Stimulated activated CD8-positive, alpha-beta memory T cell treated with anti-CD3 and anti-CD28 coated beads, Interleukin-4, amount 100 ng/mL, for 1 hour (primary cell): ENCODE measurements at places on chromosomes 2 and 18.

- DNase-seq, result no peak
Observed at GRCh38 chr2:218889937-218890336, 9.3 kb downstream of the WNT10A start.

DNA sequence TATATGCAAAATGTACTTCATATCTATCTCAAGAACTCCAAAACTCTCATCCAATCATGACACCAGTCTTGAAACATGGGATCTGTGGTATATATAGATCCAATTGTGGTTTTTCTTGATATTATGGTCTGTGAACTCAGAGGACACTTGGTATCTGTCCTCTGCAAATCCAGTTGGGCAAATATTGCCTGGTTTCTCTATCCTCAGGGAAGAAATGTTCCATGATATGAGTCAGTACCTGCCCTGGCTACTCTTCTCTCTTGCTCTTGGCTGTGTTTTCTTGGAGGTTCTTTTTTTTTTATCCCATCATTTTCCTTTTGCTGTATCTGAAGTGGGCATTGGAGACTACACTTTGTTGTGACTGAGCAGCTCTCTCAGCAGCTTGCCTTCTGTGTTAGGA lies 10.9 kb downstream of the NBEAL1 start:
- no peak for DNase-seq

DNA sequence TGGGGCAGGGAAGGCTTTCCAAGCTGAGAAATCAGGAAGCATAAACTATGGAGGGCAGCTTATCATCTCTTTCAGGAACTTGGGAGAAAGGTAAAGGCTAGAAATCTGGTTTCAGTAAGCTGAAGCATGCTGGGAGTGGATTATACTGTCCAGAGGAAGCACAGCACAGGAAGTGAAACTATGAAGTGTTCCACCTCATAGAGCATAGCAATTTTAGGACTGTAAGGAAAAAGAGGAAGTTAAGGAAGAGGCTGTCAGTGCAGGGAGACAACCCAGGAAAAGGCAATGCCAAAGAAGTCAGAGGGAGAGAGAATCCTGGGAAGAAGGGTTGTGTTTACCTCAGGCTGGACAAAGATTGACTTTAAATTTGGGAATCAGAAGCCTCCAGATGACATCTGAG lies 51.9 kb downstream of the EFEMP1 start:
- no peak for DNase-seq

DNA sequence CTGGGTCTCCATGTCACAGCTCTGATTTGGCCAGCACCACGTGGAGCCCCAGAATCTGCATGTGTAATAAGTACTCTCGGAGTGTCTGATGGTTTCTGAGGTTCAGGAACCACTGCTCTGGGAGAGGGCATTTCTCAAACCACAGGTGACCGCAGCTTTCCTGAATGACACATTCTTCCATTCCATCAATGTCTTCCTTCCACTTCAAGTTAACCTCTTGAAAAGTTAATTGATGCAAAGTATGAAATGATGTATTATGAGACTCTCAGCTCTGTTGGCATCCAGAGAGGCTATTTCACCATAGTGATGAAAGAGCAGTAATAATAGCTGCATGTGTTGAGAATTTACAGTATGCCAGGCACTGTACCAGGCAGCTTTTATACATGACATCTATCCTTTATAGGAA lies 61.3 kb upstream of the CRIM1 start:
- no peak for DNase-seq

DNA sequence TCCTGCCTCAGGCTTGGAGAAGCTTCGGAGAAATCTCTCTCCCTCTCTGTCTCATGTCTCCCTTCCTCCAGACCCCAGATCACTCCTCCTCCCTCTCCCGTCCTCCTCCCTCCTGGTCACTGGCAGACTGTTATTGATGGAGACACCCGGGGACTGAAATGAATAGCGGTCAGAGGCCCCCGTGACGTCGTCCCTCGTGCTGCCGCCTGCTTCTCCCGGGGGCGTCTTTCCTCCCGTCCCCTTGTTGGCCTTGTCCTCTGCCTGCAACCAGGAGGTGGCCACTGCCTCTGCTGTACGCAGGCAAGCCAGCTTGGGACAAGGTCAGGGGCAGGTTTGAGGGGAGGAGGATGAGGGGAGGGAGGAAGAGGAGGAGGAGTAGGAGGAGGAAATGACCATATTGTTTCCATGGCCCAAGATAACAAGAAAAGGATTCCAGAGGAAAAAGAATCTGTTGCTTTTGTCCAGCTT lies 78.2 kb downstream of the CELF4 start:
- DNase-seq, result no peak

- DNase-seq, result no peak
Observed at GRCh38 chr2:208906330-208906729, 499.7 kb downstream of the PTH2R start.

GRCh38 chr2:10493075-10493633 lies 45.0 kb upstream of the ODC1 start:
- DNase-seq, result no peak

GRCh38 chr18:44133483-44133882 lies 547.2 kb upstream of the SETBP1 start:
- no peak for DNase-seq

DNA sequence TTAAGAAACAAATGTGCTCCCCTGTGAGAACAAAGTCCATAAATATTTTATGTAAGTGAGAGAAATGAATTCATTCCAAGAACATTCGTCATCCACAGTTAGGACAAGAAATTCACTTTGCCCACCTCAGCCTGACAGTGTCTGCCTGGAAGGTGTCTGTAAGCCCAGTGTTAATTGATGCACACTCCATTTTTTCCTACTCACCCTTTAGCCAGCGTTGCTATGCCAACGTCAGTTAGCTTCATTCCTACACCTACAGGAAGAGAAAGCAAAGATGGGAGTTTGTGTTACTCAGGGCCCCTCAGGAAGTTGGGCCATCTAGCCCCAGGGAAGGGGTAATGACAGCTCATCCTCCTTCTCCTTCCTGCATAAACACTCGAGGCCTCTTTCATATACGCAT lies 131.0 kb downstream of the ALPK2 start:
- no peak for DNase-seq

DNA sequence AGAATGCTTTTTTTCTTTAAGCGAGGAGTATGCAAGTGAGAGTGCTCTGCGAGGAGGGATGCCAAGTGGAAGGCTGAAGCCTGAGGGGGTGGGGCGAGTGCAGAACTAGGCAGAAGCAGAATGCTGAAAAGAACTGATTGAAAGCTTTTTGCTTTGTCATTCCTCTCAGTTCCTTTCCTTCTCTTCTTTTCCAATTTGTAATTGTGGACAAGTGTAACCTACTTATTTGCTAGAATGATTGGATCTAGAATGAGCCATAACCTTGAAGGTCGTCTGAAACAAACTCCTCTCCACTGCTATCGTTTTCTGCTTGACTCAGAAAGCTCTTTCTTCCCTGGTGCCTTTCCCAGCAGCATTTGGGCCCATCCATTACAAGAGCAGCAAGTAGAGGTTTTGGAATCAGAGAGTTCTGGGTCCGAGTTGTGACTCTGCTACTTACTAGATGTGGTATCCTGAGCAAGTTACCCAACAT lies 115.3 kb downstream of the METTL8 start:
- DNase-seq, result no peak

DNA sequence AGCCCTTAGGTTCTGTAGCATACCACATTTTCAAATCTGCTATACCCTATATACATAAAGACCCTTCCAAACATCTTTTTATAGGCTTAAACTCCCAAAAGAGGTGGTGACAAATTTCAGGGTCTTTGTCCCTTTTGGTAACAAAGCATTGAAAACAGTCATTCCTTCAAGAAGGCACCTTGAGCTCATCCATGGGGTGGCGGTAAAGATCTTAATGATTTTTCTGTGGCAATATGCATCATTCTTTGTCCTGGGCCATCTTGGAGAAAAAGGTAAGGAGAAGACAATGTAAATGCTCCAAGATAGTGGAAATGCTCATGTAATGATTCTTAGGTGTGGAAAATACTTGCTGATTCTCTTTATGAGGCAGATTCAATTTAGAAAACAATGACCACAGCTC lies 890.5 kb downstream of the CNTNAP5 start:
- DNase-seq, result no peak

GRCh38 chr2:63537306-63537705 lies 51.0 kb downstream of the WDPCP start:
- DNase-seq, result no peak

DNA sequence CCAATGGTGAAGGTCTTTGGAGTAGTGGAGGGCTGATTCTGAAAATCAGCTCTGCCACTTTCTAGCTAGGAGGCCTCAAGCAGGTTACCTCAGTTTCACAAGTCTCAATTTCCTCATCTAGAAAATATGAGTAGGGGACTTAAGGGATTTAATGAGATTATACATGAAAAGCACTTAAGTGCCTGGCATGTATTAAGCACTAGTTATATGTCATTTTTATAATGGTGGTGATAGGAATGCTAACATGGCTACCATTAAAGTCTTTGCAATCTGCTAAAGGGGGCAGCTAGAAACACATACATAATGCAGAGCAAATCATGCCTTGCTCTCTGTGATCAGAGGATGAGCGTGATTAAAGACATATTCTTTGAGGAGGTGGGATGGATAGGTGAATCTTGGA lies 640.9 kb upstream of the ZEB2 start:
- DNase-seq, result no peak

GRCh38 chr2:241574911-241575623 lies 16.5 kb downstream of the BOK start:
- DNase-seq, result no peak

GRCh38 chr2:149001496-149001895 lies 37.0 kb upstream of the LYPD6B start:
- no peak for DNase-seq

DNA sequence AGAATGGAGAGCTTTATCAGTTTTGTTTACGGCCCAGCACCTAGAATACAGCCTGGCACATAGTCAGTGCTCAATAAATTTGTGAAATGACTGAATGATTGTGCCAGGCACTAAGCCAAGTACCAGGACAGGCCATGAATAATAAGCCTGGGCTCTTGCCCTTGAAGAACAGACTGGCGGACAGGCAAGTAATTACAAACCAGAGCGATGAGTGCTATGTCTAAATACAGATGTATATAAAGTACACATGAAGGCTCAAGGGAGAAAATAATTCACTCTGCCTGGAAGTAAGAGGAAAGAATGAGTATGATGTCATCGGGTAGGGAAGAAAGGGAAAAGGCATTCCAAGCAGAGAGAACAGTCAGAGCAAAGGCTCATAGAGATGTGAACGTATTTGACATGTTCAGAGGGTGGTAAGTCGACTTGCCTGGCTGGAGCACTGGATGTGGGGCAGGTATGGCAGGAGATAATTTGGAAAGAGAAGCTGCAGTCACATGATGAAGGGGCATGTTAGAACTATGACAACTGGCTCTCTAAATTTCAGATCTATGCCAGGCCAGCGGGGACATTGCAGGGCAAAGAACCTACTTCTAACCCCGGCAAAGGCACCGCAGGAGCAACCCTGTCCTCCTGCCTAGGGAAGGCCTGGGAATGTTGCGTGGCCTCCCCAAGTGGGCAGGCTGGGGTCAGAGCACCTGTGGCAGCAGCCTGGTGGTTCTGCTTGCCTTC lies 119.1 kb upstream of the STPG4 start:
- DNase-seq, result no peak

DNA sequence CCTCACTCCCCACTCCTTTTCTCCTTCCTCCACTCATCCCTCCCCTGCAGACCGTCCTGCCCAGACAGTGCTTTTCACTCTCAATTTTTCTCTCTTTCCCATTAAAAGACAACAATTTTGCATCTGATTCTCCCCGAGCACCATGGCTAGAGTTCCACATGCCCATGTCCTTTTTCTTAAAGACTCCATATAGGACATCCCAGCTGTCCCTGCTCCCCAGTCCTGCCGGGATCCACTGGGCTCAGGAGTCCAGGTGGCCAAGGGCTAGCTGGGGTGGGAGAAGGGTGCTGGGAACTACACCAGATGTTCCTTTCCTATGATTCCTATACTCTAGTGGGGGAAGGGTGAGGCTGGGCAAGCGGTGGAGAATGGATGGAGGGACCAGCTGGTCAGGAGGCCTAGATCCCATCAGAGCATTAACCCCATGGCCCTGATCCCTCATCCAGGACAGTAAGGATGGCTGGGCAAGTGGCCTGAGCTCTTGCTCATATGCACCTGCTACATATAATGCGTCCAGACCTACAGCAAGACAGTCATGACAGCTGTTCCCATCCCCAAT lies 52.8 kb upstream of the RMDN2 start:
- no peak for DNase-seq

- no peak for DNase-seq
Observed at GRCh38 chr2:193841384-193842150, 1646.8 kb upstream of the TMEFF2 start.

- no peak for DNase-seq
Observed at GRCh38 chr2:181853696-181854095, 37.8 kb upstream of the ITPRID2 start.

- no peak for DNase-seq
Observed at GRCh38 chr18:62566199-62566598, 43.4 kb downstream of the ZCCHC2 start.

- no peak for DNase-seq
Observed at GRCh38 chr2:44578471-44579093, 216.8 kb downstream of the CAMKMT start.

DNA sequence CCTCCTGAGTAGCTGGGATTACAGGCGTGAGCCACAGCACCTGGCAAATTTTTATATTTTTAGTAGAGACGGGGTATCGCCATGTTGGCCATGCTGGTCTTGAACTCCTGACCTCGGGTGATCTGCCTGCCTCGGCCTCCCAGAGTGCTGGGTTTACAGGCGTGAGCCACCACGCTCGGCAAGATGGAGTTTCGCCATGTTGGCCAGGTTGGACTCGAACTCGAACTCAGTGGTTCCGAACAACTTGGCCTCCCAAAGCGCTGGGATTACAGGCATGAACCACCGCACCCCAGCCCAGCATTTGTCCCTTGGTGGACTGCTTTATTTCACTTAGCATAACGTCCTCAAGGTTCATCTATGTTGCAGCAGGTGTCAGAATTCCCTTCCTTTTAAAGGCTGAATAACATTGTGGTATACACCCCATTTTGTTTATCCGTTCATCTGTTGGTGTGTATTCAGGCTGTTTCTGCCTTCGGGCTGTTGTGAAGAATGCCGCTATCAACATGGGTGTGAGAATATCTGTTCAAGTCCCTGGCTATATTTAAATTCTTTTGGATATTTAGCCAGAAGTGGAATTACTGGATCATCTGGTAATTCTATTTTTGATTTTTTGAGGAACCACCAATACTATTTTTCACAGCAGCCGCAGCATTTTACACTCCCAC lies 1.2 kb upstream of the CENPA start:
- DNase-seq, result no peak

- no peak for DNase-seq
Observed at GRCh38 chr2:117614823-117615534, 199.5 kb upstream of the DDX18 start.

DNA sequence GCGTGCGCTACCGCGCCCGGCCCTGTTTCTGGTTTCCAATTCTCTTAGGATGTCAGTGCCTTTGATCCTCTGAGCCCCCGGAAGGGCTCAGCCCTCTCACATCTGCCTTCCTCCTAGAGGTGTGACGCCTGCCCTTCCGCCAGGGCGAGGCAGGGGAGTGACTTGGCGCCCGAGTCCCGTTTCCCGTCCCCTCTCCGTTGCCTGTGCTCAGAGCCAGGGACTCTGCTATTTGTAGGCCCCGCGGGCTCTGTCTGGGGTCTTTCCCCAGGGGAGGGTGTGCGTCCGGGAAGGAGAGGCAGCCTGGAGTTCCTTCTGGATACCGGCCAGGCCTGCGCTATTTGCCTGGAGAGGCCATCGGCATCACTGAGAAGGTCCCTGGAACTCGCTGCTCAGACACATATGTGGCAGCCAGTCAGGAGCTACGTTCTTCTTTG lies 103.7 kb upstream of the TAF1B start:
- DNase-seq, result no peak
